ENCODE measurements at places on chromosomes 1 and 21. TPM values are rescaled to one million over a fixed set of nuclear protein-coding genes. Genes with fewer than 3 reads are reported as not detected.

Gene RGS13
- 1.5 TPM for total RNA-seq

GRCh38 chr1:16677552-16678431 lies 11.0 kb upstream of the RNU1-3 start:
- DNase-seq = peak; percentile 51

- DNase-seq = no peak
These were observed 74.7 kb downstream of the LHX8 start for GRCh38 chr1:75208862-75209261.

DNA sequence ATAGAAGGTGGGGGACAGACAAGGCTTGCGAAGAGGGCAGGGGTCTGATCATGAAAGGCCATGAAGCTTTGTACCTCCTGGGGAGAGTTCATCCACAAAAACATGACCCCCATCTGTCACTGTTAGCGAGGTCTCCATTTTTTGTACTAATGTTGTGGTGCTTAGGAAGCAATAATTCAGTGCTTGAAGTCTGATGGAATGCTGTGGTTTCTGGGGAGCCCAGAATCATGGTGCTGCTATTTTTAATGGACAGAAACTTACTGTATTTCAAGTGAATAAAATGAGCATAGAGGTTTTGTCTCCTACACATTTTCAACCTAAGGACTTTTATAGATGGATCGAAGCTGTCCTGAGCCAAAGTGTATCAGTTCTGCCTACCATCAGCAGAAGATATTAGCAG lies 28.2 kb upstream of the RGL1 start:
- no peak for DNase-seq

GRCh38 chr1:183910845-183911244 lies 105.9 kb downstream of the RGL1 start:
- no peak for DNase-seq

Data from aorta (tissue), 5 donors.